ENCODE measurements at places on chromosomes 11 and 22.

GRCh38 chr11:1337647-1338007 lies 28.2 kb upstream of the TOLLIP start:
- DNase-seq = no peak

- DNase-seq = no peak
Observed at GRCh38 chr11:108228251-108228650, 5.4 kb downstream of the ATM start.

GRCh38 chr11:64339754-64340408 lies at the start of gene CCDC88B:
Gene CCDC88B (plus strand): TSS chr11:64340204. CDS start chr11:64340267, 63 bp downstream.
- DNase-seq = no peak

- no peak for DNase-seq
Observed at GRCh38 chr11:76444065-76444383, 794 bp upstream of the EMSY start.

- no peak for DNase-seq
Observed at GRCh38 chr11:91265946-91266345, 958.7 kb upstream of the FAT3 start.

DNA sequence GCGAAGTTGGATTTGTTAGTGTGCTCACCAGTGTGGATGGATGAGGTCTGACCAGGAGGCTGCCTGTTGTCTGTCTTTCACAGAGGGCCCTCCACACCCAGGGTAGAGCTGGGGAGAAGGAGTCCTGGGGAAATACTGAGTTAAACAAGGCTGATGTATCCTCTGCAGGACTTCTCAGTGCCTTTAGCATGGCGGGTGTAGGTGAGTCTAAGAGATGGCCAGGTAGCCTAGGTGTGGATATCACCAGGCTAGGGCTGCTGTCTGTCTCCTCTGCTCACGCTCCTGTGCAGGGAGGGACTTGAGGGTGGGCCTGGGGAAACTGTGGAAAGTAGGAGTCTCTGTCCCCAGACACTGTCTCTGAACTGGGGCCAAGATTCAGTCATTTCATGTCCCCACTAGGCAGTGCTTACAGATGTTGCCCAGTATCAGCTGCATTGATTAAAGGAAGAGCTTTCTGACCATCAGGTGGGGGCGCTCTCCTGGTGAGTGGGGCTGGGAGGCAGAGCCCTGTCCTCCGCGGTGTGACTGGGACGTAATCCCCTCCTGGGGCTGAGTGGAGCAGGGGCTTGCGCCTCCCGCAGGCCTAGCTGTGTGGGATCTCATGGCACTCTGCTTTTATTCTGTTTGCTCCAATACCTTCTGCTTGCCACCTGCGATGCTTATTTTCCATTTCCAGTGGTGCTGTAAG lies 35.5 kb upstream of the CCDC188 start:
- no peak for DNase-seq

- no peak for DNase-seq
Observed at GRCh38 chr11:102603576-102603975, 21.6 kb downstream of the MMP20 start.

DNA sequence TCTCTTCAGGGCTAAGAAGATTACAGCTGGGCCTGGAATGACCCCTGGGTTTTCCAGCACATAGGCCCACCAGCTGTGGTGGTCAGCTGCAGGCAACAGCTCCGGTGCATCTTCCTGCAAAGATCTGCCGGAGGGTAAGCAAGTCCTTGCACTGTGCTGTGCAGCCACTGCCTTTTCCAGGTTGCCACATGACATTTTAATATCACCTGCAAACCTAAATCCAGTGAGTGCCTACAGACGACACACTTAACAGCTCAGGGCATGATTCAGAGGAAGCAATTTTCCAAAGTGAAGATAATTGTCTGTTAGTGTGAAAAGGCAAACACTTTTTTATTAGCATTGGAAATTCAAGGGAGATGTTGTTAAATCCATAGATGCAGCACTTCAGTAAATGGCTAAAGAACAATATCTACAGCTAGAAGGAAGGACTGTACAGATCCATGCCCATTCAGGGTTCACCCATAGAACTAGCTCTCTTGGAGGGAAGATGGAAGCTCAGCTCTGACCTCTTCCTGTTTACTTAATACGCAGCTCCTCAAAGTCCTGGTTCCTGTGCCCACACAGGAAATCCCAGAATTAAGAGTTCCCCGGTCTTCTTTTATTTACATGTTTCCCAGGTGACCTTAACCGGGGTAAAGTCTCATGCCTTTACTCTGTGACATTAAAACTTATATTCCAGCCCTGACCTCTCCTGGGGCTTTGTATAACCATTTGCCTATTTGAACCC lies 13.3 kb upstream of the NRIP3 start:
- no peak for DNase-seq

- no peak for DNase-seq
Observed at GRCh38 chr11:123374622-123374968, 55.5 kb upstream of the GRAMD1B start.

- no peak for DNase-seq
Observed at GRCh38 chr22:44550711-44551491, 52.9 kb upstream of the RTL6 start.

DNA sequence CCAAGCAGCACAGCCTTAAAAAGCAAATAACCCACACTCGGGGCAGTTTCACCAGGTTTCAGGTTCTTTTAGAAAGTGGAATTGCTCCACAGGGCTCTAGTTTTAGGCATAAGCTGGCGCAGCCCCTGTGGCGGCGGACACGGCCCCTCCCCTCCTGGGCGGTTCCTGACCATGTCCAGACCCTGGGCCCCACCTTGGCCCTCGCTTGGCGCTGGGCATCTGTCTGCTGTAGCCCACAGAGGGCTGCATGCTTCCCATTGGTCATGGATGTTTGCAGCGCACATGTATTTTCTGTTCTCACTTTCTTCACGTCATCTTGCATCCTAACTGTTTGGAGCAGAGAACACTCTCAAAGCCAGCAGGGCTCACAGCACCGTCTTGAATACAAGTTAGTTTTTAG lies 244.3 kb downstream of the BRD1 start:
- no peak for DNase-seq

DNA sequence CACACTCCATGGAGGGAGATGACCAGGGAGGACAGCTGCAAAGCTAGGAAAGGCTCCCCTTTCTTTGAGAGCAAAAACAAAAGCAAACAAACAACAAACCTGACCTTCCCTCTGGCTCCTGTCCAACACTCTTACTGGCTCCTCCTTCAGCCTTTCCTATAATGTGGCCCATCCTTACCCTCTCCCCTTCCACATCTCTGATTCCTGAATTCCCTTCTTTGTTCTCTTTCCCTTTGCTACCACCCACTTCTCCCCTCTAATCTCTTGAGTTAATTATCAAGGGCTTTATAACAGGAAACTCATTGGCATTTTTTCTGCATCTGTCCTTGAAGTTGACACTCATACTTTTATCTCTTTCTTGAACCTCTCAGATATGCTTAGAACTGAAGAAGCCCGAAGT lies 56.3 kb downstream of the ZNF280B start:
- DNase-seq = no peak

DNA sequence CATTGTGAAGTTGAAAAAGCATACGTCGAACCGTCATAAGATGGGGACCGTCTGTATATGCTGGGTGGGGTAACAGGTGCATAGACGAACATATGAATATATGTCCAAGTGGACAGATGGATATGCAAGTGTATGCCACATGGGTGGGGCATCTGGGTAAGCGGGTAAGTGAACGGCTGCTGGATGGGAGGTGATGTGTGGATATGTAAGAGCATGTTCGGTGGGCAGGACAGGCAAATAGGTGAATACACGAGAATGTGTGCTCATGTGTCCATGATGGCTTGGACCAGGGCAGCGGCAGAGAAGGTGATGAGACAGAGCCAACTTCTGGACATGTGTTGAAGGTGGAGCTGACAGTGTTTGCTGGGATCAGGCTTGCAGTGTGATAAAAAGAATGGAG lies 12.0 kb downstream of the IFITM10 start:
- no peak for DNase-seq
